ENCODE measurements at places on chromosomes 5 and 9.

DNA sequence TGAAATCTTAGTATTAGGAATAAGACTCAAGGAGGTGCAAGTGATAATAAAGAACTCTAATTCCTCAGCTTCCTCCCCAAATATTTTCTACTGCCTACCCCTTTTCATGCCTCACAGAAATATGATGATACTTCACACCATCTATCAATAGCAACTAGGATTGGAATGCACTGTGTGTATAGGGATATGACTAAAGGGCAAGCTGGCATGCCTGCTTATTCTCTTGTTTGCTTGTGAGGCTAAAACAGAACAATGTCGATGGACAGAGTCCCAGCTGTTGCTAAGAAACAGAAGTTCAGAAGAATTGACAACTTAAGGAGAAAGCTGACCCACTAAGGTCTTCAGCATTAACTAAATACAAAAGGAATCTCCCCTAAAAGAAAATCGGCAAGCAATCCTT, 9.7 kb upstream of the CHD1 start:
- no peak for DNase-seq

GRCh38 chr9:101226161-101226560, 158.6 kb downstream of the BAAT start:
- no peak for DNase-seq

DNA sequence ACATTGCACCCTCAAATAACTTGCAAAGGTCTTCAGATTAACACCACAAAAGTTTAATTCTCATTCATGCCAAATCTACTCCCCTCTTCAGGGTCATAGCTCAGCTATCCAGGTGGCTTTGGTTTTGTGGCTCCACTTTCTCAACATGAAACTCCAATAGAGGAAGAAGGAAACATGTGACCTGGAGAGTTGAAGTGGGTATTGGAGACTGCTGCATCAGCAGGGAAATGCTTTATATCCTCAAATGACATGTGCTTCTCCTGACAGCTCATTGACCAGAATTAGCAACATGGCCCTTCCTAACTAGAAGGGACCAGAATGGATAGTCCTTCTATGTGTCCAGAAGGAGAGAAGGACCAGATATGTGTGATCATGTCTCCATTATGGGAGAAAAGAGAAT, 73.6 kb downstream of the TLR4 start:
- no peak for DNase-seq

DNA sequence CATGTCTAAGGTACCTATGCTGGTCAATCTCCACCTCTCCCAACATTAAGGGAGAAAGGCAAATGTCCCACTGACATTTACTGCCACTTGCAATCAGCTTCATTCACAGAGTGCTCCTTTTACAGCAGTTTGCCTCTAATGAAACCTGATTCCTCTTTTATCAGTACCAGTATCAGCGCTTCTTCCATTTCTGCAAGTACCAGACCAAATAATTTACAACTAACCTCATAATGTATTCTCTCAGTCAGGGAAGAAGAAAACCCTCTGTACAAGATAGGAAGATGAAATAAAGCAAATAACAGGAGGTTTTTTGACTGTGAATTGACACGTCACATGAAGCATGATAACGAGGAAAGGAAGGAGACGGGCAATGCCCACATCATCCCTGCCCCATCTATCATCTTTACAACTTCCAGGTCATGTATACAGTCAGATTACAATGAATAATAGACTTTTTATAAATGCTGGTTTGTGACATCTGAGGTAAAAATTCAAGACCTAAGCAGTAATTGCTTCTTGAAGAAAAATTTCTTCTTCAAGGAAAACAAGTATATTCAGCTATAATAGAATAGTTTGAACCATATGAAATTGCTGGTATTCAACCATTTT, 21.9 kb downstream of the ABITRAM start:
- DNase-seq, result no peak

- no peak for DNase-seq
Measured at GRCh38 chr9:136533775-136534157, 12.1 kb downstream of the NOTCH1 start.

GRCh38 chr9:97387504-97387886, 24.4 kb upstream of the TDRD7 start:
- no peak for DNase-seq
